Body of pancreas (tissue), 4 donors: ENCODE measurements at places on chromosomes 4 and X.

- DNase-seq, result no peak
These were observed 203.3 kb downstream of the OR13H1 start for GRCh38 chrX:131747173-131747572.

DNA sequence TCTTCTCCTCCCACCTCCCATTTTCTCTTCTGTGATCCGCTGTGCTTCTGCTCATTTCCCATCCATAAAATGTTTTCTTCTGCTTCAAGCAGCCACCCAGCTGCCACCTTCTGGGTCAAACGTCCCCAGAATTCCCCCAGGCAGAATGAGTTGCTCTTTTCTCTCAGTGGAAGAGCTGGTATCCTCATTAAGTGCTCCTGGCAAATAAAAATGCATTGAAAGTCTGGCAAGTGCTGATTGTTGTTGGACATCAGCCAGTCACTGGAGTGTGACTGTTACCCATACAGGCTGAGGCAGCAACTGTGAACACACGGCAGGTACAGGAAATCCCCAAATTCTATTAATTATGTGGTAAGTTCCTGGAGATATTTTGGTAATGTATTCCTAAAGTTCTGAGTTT, 52.6 kb downstream of the LIMCH1 start:
- peak; percentile 55 for DNase-seq

DNA sequence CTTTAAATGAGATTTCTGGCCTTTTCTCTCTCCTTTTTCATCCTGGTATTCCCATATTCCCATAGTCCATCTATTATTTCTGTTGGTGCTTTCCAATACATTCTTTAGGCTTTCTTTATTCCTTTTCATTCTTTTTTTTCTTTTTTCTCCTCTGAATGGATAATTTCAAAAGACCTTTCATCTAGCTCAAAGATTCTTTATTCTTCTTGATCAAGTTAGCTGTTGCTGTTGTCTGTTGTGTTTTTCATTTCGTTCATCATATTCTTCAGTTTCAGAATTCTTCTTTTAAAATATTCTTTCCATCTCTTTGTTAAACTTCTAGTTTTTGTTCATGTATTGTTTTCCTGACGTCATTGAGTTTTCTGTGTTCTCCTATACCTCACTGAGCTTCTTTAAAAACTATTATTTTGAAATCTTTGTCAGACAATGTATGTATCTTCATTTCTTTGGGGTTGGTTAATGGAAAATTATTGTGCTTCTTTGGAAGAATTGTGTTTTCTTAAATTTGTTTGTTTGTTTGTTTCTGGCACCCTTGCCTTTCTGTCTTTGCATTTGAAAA, 30.2 kb downstream of the STK32B start:
- no peak for DNase-seq

GRCh38 chrX:30488092-30488491, 89.5 kb downstream of the TASL start:
- DNase-seq, result no peak

- no peak for DNase-seq
These were observed 63.0 kb upstream of the HHIP start for GRCh38 chr4:144582975-144583374.

GRCh38 chrX:138128027-138128671, 562.2 kb downstream of the ZIC3 start:
- peak; percentile 13 for DNase-seq

- DNase-seq, result no peak
These were observed 782.8 kb downstream of the RAB28 start for GRCh38 chr4:12701384-12701783.

DNA sequence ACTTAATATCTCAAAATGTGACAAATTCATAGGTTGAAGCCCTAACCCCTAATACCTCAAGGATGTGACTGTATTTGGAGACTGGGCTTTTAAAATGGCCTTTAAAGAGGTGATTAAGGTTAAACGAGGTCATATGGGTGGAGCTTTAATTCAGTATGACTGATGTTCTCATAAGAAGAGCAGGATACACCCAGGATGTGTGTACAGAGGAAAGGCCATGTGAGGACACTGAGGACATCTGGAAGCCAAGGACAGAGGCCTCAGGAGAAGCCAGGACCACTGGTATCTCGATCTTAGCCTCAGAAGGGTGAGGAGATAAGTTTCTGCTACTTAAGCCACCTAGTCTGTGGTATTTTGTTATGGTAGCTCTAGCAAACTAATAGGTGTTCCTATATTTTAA, 49.0 kb upstream of the SHISA3 start:
- no peak for DNase-seq

DNA sequence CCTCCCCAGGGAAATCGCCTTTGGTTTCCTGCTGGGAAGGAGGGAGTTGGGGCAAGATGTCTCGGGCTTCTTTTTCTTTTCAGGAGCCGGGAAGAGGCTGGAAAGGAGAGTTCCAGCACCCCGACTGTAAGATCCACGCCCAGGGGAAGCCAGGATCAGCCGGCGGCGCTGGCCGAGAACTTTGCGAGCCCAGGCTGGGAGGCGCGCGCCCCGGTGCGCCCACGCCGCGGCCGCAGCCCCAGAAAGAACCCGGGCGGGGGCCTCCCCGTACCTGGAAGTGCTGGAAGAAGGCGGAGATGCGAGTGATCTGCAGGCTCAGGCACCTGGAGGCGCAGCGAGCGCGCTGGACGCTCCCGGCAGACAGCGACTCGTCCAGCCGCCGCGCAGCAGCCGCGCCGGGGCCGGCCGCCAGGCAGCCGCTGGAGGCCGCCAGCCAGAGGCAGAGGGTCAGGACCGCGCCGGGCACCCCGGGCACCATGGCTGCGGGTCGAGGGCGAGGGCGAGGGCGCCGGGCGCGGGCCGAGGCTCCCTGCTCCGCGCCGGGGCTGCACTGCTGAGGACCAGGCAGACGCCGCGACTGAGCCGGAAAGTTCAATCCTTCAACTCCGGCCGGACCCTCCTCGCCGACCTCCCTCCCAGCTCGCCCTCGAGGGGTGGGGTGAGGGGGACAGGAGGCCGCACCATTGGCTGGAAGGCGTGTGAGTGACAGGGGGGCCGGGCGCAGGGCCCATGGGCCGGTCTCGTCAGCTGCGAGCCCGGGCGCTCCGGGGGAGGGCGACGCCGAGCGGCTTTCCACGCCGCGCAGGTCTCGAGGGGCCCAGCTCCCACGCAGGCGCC, at the start of gene ANOS1:
Gene ANOS1 (minus strand): TSS at position 579 of the 837 bp plus-strand sequence. CDS start 101 bp downstream, at position 478.
- DNase-seq, result peak; percentile 12

DNA sequence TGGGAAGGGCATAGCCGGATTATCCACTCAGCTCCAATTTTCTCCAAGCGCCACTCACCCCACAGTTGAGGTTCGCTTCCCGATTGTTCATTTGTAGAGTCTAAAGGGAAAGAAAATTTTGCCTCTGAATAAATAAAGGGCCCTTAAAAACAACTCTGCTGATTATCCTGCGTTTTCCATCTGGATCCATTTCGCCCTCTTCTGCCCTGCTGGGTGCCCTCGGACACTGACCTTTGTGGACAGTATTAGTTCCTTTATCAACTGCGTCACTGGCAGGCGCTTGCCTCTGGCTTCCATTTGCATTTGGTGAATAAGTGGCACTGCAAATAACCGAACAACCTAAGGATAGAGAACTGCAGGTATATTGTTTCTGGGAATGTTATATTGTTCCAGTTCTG, 10.1 kb downstream of the GSX2 start:
- no peak for DNase-seq

GRCh38 chr4:155608225-155608885, 58.3 kb upstream of the GUCY1A1 start:
- DNase-seq, result no peak

- DNase-seq, result no peak
These were observed 639.6 kb downstream of the CCSER1 start for GRCh38 chr4:90766837-90767236.

DNA sequence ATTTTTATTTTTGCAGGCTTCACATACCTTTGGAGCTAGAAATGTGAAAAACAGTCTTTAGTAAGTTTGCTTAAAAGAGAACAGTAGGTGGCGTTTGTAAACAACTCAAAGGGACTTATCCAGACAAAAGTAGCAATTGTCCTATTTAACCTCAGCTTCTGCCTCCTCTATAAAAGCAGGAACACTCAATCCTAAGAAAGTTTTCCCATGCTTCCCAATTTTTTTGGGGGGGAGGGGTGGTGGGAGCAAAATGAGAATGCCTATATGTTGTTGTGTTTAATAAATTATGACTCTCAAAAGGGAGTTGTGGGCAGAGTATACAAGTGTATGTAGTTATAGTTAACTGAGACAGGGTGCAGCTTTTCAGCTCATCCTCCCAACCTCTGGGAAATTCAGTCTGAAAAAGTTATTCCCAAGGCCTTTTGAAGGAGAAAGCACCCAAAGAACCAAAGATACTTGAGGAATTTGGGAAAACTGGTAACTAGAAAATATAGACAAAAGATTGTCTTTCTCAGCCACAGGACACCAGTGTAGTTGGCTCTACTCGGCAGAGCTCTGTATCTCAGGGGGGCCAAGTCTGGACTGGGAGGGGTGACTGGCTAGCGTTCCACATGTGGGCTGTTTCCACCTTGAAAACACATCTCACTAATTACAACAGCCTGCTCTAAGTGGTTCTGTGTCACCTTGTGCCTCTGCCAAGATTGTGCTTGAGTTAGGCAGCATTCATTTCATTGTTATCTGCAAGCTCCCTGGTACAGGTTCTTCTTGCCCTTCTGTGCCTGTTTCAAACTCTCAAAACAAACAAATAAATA, 2.8 kb downstream of the SFRP2 start:
- no peak for DNase-seq

DNA sequence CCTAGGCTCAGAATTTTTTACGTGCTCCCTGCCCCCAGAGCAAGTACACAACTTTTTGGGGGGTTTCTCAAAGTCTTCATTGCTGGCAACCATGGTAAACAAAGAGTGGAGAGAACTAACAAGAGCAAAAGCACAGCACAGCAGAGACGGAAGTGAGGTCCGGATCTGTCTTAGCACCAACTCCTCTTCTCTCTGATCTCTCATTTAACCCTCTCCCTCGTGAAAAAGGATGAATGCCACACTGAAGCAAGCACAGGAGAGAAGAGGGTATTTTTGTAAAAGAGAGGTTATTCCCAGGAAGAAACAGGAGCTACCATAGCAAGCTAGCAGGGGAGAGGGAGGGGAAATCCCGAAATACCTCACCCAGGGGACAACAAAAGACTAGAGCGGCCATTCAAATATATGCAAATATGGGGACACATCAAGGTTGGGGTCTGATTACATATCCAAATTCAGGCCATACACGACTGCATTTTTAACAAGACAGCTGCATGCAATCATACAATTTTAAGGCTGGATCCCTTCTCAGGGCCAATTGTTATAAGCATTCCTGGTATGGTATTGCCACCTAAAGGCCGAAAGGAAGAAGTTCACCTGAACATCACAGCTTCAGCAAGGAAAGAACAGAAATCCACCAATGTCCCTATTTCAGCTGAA, 46.6 kb downstream of the CD40LG start:
- no peak for DNase-seq

DNA sequence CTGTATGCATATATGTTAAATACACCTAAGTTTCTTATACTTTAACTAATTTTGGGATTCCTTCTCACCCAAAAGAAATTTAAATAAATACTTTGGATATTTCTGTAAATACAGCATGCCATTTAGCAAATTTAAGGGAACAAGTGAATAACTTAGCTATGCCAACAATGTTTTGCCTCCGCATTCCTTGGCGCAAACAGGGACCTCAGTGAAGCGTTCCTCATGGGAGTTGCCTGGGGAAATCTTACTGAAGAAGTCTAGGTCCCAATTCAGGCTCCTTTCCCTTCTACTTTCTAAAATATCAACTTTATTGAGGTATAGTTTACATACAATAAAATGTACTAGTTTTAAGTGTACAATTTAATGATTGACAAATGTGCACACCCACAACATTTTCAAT, 25.0 kb downstream of the COL4A5 start:
- DNase-seq, result no peak

DNA sequence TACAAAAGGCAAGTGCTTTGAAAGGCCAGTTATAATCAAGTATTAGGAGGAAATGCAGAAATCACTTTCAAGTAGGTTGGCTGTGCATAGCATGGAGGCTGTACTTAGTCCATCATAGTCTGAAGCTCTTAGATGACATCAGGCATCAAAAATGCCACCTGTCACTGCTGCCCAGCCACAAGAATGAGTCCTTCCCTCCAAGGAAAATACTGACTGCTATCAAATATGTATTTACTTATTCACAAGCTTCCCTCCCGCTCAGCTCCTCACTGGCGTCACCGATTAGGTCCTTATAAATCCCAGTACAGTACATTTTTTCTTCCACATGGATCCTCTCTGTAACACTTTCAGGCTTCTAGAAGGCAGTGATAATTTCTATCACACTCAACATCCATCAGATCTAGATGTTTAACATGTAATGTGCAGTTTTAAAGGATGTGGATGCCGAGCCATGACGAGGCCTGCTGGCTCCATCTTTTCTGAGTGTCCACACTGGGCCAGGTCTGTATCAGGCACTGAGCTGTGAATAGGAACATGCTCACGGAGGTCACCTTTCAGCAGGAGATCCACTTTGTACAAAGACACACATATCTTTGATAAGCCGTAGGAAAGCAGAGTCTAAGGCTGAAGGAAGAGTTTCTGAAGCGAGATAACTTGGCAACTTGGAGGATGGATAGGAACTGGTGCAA, 121.9 kb downstream of the PALLD start:
- DNase-seq, result no peak

- DNase-seq, result no peak
These were observed 326.9 kb downstream of the FAT4 start for GRCh38 chr4:125641611-125642010.

DNA sequence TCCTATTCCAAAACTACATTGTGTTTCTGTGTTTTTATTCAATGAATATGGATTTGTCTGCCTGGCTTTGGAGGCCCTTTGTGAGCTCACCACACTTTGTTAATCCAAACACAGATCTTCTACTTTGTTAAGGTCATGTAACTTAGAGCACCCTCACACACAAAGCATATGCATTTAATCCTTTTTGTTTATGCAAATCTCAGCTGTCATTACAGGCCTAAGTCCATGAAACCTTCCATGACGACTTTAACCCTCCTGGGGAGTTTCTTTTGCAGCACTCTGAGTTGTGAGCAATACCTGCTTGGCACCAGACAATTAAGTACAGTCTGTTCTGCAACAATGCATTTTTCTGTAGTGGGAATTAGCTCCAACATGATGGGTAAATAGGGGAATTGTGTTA, 14.9 kb downstream of the CCSER1 start:
- DNase-seq, result no peak

- DNase-seq, result no peak
These were observed 71.9 kb upstream of the STX18 start for GRCh38 chr4:4613641-4614286.
